AG09309 (cell line): ENCODE measurements at places on chromosomes 13 and 19.

GRCh38 chr19:46428239-46429135 is at the start of gene PNMA8C:
Gene PNMA8C, minus strand, starts transcription at chr19:46428936. Its CDS starts 577 bp downstream, at chr19:46428359.
- no peak for DNase-seq

GRCh38 chr19:45953676-45954075 is 20.0 kb downstream of the NOVA2 start:
- DNase-seq: no peak

GRCh38 chr19:46733690-46734292 is 12.1 kb upstream of the FKRP start:
- no peak for DNase-seq

DNA sequence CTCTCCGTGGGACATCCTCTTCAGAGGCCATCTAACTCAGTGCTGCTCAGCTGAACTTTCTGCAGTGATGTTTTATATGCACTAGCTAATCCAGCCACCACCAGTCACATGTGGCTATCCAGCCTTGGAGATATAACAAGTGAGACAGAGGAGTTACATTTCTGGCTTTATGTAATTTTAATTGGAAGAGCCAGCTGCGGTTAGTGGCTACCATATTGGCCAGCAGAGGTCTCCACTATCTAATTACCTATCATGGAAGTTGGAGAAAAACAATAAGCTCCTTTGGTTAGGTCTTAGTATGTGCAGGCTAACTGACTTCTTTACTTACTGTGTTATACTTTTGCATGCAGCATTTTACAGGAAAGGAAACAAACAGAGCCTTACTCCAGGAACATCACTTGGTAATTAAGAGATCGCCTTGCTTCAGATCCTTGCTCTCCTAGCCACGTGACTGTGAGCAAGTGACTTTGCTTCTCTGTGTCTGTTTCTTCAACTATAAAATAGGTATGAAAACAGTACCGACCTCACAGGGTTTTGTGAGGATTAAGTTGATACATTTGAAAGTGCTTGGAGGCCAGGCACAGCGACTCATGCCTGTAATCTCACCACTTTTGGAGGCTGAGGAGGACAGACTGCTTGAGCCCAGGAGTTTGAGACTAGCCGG is 1.6 kb upstream of the KLK10 start:
- DNase-seq: no peak
